GM18507 (cell line): ENCODE measurements at places on chromosomes 5 and 9.

DNA sequence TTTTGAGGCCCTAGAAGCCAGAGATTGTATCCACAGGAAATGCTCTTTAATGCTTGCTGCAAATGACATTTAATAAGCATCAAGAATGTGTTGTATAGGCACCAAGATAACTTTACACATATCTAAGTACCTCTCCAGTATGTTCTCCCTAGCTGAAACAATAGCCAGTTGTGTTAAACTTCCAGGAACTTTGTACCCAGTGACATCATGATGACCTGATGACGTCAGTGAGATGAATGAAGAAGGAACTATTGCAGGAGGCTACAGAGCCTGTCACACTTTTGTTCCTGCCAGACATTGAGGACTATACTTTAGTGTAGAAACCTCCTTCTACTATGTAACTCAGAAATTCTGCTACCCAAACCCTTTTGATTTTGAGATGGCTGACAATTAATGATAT, 129.8 kb downstream of the CD180 start:
- no peak for DNase-seq

- DNase-seq = no peak
Observed at GRCh38 chr5:175516933-175517823, 38.8 kb downstream of the SFXN1 start.

- DNase-seq = no peak
Observed at GRCh38 chr9:118630931-118631595, 738.2 kb downstream of the BRINP1 start.

DNA sequence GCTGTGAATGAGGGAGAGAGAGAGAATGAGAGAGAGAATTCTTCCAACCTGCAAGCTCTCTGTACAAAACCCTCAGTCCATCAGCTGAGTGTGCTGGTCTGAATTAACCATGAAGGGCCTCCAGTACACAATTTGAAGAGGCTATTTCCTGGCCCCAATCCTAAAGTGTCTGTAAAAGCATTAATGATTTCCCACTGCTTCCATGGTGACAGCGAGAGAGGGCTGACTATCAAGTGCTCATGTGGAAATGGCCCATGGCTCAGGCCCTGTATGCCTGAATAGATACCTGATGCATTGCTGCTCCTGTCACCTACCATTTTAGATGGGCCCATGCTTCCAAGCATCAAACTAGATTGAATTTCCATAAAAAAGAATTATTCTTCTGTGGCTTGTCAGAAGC, 592.4 kb downstream of the KIF4B start:
- DNase-seq = no peak

DNA sequence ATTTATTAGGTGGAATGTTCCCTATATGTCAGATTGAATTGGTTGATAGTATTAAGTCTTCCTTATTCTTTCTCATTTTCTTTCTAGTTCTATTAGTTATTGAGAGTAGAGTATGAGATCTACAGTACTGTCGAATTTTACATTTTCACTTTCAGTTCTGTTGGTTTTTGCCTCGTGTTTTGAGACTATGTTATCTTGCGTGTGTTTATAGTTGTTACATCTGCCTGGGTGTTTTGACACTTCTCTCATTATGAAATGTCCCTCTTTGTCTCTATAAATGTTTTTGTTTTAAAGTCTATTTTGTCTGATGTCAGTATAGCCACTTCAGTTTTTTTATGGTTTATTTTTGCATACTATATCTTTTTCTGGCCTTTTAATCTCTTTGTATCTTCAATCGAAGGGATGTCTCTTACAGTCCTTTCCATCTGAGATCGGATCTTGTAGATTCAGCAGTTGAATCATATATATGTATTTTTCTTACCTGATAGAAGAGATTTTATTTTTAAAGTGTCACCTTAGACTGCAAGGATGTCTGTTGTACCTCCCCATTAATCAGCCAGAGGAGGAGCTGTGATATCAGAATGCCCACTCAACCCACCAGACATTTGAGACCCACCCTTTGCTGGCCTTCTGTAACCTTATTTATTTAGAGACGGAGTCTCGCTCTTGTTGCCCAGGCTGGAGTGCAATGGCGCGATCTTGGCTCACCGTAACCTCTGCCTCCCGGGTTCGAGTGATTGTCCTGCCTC, 20.7 kb downstream of the EHMT1 start:
- peak; percentile 39 for DNase-seq

GRCh38 chr5:143600396-143601075, 197.1 kb upstream of the NR3C1 start:
- DNase-seq = no peak

DNA sequence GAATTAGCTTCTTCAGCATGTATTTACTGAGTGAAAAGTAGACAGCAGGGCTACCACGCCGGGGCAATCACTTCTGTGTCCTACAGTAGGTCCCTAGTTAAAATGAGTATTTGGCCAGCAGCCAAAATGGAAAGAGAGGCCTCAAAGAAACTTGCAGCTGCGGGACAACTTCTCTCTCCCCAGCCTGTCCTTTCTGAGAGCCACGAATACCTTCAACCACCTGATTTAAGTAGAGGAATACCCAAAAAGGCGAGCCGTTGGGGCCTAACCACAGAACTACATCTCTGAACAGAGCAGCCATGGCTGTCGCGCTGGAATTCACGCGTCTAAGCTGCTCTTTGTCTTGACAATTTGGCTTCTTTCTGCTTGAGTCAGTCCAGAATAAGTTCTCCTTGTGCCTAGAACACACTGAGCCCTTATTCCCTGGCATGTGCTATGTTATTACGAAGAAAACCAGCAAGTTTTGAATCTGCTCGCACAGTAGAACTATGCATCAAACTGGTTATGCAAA, 43.8 kb upstream of the GOLPH3 start:
- no peak for DNase-seq

DNA sequence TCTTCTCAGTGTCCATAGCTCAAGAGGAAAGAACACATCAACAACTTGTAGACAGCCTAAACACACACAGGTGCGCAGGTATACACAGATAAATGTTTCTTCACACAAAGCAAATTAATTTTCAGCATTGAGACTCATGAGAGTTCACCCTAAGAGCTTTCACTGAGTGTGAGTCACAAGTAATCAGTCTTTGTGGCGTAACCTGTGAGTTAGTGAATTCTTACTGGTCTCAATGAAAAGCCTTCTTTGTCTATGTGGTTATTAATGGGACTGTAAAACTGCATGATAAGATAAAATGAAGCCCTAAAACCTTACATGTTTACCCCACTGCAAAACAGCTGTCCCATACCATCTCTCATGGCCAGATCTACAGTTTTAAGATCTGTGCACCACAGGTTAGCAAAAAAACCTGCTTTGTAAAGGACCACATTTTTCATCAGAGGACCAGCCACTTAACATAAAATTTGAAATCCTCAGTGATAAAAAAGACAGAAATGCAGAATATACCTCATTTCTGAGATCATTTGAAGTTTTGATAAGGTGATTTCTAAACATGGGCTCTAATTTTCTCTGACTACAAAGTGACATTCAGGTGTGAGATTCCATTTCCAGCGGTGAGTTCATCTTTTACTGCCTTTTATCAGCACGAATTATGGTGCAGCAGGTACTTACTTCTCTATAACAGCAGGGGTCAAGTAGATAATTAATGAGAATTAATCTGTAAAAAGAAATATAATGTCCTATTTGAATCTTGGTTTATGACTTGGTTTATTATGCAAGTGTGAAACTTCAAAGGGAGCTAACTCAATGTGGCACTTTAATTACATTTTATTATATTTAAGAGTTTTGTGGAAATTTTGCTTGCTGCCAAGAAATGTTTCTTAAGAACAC, 335.7 kb upstream of the PIK3R1 start:
- no peak for DNase-seq

GRCh38 chr9:13589034-13589737, 309.7 kb upstream of the MPDZ start:
- no peak for DNase-seq

DNA sequence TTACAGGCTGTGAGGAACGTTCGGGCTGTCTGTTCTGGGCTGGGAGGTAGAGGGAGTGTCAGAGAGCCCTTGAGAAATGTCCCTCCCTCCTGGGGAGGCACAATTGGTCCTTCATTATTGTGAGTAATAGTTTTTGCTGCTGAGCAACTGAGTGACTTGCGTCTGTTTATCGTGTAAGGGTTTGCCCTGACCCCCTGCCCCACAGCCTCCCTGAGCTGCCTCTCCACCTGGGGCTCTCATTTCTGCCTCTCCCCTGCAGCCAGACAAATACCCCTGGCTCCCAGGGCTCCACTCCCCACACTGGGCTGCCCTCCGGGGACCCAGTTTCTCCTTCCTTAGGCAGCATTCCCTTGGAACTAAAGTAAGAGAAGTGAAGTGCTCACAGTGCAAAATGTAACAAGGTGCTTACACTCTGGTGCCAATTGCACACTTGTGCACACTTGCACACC, 174.9 kb upstream of the MVB12B start:
- DNase-seq = no peak

DNA sequence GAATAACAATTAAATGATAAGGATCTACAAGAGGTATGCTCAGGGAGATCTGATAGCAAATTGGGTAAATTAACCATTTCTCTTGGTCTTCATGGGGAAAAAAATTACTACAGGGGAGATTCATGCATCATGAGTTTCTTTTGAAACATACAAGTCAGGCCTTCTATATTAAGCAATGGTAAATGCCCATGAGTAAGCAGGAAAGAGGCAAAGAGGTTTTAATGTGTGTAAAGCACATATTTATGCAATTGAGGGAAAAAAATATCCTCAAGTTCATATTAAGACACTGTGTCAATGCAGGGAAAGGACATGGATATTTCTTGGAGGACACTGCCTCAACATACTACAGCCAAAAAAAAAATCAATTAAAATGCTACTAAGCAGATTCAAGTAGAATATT, 73.4 kb upstream of the NR4A3 start:
- DNase-seq = no peak

DNA sequence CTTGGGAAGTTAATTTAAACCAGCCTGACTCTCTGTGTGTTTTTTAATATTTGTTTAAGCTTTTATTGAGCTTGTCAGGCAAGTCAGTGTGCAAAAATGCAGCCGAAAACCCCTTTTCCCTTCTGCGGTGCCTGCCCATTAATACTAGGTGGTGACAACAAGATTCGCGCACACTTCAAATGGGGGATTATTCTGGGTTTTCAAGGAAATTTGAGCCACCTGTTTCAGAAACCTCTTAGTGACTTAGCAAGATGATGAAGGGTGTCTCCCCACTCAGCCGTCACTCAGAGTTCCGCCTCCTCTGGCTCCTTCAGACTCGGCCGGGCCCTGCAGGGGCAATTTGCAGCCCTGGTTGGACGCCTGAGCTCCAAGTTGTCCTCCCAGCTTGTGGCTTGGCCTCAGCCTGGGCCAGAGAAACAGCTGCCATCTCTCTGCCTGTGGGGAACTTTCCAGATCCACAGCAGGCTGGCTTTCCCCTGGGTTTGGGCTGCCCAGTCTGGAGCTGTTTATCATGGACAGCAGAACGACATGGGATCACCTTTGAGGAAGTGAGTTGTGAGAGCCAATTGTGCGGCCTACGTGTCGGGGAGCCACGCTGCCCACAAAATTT, 75.9 kb downstream of the SPRY4 start:
- DNase-seq = no peak

DNA sequence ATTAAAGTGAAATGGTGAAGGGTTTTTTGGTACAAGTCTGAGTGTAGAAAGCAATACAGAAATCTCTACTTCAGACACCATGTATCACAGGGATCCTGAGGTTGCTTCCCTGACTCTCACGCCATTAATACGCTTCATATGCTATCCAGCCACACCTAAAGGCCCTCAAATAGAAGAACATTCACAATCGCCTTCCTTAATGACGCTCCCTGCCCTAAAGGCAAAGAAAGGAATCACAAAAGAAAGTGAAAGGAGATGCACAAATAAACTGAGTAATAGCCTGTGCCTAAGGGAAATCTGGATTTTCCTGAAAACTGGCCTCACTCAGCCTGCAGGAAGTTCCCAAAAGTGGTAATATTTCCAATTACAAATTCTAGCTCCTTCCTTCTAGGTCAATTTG, 1002.7 kb upstream of the DMAC1 start:
- no peak for DNase-seq

GRCh38 chr9:72592502-72593403, 71.3 kb downstream of the TMC1 start:
- peak; percentile 33 for DNase-seq

GRCh38 chr9:132931178-132931735, 13.2 kb downstream of the TSC1 start:
- DNase-seq = no peak

DNA sequence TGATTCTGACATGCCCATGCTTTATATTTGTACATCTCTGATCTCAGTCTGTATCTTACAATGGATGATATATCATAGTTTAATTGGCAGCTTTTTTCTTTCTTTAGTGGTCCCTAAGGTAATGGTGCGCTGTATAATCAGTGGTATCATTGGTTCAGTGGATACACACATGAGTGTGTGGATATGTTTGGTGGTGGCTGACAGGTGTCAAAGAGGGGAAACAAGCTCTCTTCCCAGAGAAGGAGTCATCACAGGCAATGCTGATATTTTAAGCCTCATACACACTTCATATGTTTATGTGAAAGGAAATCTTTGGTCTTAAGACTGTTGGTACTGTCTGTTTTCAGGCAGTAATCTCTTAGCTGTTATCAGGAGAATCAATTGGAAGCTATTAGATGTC, 52.1 kb upstream of the KIAA1958 start:
- no peak for DNase-seq

GRCh38 chr9:128416014-128416413, 4.6 kb upstream of the CERCAM start:
- DNase-seq = no peak

DNA sequence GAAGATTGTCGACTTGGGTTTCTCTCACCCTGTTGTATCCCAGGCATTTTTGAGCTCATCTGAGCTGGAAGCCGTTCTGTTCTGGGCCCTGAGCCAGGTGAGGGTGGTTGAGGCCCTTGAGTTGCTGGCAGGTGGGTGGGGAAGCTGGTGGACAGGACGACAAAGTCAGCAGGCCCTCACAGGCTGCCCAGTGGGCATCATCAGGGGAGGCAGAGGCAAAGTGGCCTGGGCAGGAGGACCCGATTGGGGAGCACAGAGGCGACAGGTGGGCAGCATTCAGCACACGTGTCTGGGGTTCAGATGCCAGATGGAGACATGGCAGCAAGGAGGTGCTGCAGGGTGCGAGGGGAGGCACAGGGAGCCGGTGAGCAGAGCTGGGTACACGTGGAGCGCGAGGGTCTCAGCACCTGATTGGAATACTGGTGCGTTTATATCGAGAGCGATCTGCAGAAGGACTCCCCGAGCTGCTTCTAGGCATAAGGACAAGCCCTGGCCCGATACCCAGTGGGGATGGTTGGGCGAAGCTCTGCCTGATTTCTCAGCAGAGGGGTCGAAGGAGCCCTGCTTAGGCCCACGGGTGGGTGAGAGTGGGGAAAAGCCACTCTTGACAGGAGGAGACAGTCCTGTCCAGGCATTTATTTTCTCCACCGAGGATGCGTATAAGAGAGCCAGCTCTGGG, 49.0 kb upstream of the SUSD3 start:
- DNase-seq = no peak

GRCh38 chr5:18393565-18394442, 759.5 kb downstream of the TAF11L14 start:
- DNase-seq = no peak

DNA sequence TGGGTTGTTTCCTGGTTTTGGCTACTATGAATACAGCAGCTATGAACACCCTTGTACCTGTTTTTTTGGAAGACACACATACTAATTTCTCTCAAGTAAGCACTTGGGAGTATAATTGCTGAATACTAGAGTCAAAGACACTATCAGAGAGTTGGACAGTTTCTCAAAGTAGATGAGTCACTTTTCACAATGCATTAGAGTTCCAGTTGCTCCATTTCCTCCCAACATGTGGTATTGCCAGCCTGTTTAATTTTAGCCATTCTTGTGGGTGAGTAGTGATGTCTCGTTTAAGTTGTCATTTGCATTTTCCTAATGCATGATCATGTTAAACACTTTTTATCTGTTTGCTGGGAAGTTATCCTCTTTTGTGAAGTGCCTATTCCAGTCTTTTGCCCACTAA, 81.6 kb upstream of the GDNF start:
- no peak for DNase-seq

- DNase-seq = no peak
Observed at GRCh38 chr5:79890119-79890929, 100.7 kb downstream of the MTX3 start.
